ENCODE measurements at places on chromosomes 1 and 21. TPM values are rescaled to one million over a fixed set of nuclear protein-coding genes. Genes with fewer than 3 reads are reported as not detected.

DNA sequence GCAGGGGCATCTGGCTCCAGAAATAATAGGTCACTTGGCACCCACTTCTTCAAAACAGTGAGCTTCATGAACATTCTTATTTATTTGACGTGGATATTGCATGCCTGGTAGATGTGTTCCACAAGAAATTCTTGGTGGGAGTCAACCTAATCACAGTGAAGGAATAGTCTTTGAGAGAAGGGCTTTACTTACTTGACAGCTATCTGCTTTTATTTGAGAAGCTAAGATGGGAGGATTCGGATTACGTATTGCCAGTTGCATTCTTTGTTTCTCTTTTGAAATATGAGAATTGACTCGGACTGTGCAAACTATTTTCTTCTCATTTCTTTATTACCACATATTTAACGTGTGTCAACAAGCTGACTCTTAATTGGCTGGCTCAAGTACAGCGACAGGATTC is 117.2 kb downstream of the FASLG start:
- no peak for DNase-seq

FCRL5 gene
- total RNA-seq, result not detected

GRCh38 chr1:151047925-151048644 is 534 bp downstream of the C1orf56 start:
- peak; percentile 52 for DNase-seq

TMEM240 gene
- 0.48 TPM for total RNA-seq

- no peak for DNase-seq
These were observed 6.5 kb downstream of the RD3 start for GRCh38 chr1:211485480-211485857.

BARHL2 gene
- not detected for total RNA-seq

DNA sequence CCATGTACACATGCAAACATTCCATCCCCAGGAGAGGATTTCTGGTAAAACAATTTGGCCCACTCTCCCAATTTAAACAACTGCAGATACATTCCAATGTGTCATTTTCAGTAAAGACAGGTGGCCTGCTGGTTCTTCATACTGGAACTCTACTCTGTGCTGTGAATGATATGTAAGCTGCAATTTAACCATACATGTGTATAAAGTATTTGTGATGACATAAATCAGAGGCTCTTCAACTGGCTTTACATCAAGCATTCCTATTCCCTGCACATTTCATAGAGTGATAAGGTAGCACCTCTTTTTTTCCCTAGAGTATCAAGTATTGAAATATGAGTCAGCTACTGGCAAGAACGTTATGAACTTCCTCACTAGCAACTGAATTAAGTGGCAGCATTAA is 649.5 kb upstream of the ADGRL2 start:
- no peak for DNase-seq

ADAR gene
- total RNA-seq, result 282 TPM

DNA sequence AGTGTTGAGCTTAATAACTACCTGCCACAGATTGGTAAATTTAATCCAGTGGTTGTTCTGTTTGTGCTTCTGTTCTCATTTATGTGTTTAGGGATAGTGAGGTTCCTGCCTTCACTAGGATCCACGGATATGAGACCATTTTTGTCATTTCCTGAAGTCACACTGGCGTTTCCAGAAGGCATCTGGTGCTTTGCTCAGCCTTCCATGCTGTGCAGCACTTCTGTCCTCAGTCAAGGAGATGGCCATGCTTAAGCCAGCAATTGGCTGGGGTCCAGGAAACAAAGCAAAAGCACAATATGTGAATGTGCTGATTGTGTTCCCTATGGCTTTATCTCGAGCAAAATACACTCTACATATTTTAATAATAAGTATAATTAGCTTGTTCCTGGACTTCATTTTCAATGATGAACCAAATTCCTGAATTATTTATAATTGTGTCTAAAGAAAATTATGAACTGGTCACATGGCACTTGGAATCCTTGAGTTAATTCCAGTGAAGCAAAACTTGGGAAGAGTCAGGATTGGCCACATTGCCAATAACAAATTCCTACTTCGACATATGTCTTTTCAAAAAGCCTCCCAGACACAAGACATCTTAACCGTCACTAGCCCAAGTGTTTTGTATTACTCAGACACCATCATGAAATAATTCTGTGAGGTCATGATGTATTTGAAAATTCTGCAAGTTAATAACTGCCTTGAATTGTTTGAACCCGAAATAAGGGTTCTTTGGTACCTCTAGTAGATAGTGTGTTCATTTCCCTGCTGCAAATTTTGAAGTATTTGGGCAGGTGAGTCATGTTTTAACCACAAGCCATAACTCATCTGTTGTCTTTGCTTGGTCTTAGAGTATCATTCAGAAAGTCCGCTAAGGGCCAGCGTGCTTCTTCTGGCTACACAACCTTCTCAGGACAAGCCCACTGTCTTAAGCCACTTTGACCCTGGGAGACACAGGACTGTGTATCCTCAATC is 412.4 kb downstream of the DISC1 start:
- no peak for DNase-seq

FAM72C gene
- 16.9 TPM for total RNA-seq

AMY1B gene
- not detected for total RNA-seq

DNA sequence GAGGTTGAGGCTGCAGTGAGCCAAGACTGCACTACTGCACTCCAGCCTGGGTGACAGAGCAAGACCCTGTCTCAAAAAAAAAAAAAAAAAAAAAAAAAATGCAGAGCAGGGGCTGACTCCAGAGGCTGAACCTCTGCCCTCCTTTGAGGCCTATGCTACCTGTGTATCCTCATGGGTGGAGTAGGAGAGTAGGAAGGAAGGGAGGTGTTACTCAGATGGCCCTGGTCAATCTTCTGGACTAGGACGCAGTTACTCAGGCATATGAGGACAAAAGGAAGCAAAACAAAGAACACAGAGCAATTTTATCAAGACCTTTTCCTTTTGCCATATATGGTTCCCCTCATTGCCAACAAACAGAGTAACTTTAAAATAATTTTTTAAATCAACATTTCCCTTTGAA is 35.2 kb downstream of the TGFBR3 start:
- no peak for DNase-seq

DNA sequence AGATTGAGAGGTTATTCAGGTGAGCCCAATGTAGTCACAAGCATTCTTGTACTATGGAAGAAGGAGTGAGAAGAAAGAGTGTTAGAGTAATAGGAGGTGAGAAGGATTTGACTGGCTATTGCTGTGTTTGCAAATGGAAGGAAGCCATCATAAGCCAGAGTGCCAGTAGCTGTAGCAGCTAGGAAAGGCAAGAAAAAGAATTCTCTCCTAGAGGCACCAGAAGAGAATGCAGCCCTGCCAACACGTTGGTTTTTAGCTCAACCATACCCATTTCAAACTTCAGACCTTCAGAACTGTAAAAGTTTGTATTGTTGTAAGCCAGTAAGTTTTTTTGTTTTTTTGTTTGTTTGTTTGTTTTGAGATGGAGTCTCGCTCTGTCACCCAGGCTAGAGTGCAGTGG is 8.9 kb upstream of the IL12RB2 start:
- DNase-seq, result no peak

FAM151A gene
- total RNA-seq, result not detected

All from activated T-helper 2 cell treated with anti-CD3 and anti-CD28 coated beads, Interferon-gamma antibody, Interleukin-2, Interleukin-4, amounts not matched to agents 10 μg/mL and 5 μg/mL and 100 μg/mL, durations not matched to agents 14 hours and 24 hours and 36 hours (primary cell).